NCI-H2081 treated with DMSO at 0.1 percent for 48 hours (cell line): ENCODE measurements at places on chromosomes 12 and 14.
A peak's percentile ranks its signal among the peaks of the same experiment; 100 is the strongest.

- DNase-seq = no peak
Measured at GRCh38 chr12:23083267-23083666, 458.3 kb downstream of the ETNK1 start.

DNA sequence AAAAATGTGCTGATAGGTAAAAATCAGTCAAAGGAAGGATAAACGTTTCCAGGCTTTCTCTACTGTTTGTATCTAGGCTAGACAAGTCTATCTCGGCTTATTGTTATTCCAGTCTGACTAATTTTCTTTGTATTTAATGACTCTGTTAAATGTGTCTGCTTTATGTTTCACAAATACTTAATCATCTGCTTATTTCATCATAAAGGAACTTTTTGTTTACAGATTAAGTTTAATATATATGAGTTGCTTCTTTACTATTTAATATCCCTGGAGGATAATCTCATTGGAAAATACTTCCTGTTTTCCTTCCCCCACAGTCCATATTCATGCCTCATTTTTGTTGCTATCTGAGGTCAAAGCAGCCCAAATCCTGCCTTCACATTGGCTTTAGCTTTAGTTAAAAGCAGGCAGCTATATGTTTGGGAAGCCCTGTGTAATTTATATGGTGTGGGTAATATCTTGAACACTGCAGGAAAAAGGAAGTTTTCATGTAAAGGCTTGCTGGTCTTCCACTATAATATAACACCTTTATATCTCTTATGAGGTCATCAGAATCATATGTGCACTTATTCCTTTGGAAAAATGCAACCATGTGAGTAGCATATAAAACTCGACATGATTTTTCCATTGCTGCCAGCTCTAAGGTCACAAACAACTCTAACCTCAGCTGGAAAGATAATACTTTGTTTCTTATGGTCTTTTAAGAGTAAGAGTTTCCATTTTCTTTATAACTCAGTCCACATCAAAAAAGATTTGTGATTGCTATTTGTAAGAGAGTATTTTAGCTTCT lies 76.8 kb downstream of the ALX1 start:
- DNase-seq = no peak

DNA sequence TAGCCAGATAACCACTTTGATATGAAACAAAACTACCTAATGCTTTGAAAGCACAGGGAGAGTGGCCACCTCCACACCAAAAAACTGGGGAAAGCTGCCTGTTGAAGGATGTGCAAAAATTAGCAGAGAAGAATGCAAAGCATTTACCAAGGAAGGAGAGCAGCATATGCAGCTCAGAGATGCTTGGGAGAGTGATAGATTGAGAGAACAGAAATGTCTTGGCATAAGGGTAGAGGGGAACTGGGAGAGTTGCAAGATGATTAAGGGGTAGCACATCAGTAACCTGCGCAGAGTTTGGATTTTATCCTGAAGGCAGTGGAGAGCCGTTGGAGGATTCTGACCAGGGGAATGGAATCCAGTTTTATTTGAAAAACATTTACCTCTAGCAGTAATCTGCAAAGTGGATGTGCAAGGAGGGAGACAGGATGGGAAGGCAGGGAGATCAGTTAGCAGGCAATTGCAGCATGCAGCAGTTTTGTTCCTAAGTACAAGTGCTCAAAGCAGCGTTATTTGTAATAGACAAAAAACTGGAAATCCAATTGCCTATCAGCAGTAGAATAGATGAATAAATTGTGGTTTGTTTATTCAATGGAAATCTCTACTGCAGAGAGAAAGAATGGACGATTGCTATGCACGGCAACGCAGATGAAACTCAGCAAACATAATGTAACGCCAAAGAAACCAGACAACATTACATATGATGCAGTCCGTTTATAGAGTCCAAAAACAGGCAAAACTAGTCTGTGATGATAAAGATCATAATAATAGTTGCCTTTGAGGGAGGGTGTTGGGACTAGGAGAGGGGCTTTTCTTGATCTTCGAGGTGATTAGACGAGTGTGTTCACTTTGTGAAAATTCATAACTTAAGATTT lies 81.5 kb downstream of the BHLHE41 start:
- DNase-seq = no peak

- DNase-seq = no peak
Measured at GRCh38 chr14:24935796-24936195, 114.2 kb downstream of the STXBP6 start.

GRCh38 chr12:130667421-130667960 lies 48.6 kb downstream of the RIMBP2 start:
- no peak for DNase-seq

DNA sequence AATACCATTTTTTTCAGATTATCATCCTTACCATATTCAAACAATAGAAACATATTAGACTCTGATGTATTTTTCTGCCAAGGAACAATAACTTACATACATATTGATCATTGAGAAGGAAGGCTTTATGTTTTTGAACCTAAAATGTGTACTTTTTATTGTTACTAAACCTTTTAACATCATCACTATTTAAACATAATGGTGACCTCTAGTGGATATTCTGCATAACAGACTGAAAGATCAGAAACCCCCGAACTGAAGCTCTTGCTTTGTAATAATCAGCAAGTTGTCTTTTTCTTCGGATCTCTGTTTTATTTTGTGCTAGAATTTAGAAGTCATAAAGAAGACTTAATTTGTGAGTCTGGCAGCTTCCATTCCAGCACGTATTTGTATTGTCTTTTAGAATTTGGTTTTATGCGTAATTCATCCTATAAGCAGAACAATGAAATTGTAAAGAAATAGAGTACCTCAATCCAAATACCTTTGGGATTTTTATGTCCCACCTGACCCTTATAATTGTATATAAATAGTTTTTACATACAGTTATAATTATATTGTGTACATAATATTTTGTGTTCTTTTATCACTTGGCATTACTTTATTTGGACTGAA lies 125.9 kb upstream of the ATF1 start:
- DNase-seq = peak; percentile 12

DNA sequence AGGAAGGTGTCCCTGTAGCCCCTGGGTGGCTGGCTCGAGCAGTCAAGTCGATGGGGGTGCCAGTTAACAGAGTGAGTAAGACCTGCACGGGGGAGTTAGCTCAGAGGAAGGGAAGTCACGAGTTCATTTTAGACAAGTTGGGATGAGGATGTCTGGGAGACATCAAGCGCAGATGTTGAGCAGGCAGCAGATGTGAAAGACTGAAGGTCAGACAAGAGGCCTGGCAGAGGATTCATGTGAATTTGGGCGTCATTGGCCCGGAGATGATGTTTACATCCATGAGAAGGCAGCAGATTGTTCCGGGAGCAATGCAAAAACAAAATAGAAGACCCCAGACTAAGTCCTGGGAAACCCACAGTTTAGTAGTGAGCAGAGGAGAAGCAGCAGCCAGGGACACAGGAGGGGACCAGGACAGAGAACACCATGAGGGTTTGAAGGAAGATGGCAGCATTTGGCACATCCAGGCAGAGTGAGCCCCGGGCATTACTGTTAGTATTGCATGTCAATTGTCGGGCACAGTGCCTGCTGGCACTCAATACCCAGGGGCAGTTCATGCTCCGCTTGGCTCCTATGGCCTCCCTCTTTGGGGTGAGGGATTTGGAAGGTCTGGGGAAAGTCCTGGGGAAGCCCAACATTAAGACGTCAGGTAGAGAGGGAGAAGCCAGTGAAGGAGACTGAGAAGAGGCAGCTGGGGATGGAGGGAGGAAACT lies 15.1 kb downstream of the LTBP2 start:
- no peak for DNase-seq

DNA sequence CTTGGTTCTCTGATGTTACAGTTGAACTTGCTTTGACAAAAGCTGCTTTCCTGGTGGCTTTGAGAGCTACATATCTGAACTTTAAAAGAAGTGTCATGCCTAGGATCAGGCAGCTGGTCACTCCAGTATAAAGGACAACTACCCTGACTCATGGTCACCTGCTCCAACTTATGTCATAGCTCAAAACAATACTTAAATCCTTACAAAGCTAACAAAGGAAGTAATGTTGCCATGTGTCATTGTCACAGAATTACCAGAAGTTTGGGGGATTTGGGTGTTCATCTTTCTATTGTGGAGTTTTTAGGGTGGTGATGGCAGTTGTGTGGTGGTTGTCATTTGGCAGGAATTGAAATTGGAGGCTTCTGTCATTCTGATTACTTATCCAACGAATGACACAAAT lies 1.8 kb upstream of the TCP11L2 start:
- DNase-seq = no peak

DNA sequence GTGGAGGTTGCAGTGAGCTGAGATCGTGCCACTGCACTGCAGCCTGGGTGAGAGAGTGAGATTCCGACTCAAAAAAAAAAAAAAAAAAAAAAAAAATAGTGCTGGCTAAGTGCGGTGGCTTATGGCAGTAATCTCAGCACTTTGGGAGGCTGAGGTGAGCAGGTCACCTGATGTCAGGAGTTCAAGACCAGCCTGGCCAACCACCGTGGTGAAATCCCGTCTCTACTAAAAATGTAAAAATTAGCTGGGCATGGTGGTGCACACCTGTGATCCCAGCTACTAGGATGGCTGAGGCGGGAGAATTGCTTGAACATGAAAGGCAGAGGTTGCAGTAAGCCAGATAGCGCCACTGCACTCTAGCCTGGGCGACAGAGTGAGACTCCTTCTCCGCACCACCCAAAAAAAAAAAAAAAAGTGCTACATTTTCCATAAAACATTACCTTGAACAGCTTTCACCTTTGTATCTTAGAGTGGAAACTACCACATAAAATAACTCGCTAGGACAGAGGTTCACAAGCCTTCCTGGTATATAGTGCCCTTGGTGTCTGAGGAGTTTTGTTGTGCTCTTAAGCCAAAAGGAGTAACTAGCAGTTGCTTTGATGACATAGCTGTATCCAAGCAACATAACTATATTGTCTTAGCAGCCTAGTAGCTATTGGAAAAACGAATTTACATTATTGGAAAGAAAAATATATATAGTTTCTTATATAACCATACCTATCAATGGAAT lies 11.1 kb downstream of the PTGES3 start:
- DNase-seq = no peak

DNA sequence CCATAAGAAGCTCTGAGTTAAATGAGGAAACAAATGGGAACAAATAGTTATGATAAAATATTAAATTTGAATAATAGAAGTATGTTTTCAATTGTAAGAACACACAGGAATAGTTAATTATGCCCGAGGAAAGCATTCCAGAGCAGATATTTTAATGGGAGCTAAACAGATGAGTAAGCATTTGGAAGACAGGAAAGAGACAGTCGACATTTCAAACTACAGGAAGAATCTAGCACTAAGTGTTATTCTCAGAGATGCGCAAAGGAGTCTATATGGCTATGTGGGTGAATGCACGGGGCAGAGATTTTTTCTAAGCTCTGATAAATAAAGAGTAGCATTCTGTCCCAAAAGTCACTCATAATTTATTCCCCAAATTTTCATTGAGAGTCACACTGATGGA lies 64.5 kb upstream of the SSTR1 start:
- DNase-seq = no peak

- no peak for DNase-seq
Measured at GRCh38 chr12:65656891-65657351, 167.4 kb upstream of the HMGA2 start.

GRCh38 chr12:107374161-107374840 lies 281.0 kb upstream of the CRY1 start:
- DNase-seq = no peak

DNA sequence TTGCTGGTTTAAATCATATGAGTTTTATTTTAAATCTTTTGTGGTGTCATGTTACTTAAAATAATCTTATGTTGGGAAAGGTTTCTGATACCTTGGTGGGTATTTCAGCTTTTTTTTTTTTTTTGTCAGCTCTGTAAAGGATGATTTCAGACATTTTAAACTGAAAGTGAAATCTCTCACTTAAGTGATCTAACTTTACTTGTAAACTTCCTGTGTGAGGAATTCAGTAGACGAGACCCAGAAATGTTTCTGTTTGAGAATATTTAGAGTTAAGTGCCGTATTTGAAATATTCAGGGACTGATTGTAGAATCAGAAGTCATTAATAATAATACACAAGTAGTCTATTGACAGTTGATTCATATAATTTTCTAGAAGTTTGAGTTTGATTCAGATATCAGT lies 37.8 kb downstream of the PROX2 start:
- DNase-seq = no peak

- DNase-seq = no peak
Measured at GRCh38 chr14:99300190-99300589, 28.2 kb upstream of the BCL11B start.

DNA sequence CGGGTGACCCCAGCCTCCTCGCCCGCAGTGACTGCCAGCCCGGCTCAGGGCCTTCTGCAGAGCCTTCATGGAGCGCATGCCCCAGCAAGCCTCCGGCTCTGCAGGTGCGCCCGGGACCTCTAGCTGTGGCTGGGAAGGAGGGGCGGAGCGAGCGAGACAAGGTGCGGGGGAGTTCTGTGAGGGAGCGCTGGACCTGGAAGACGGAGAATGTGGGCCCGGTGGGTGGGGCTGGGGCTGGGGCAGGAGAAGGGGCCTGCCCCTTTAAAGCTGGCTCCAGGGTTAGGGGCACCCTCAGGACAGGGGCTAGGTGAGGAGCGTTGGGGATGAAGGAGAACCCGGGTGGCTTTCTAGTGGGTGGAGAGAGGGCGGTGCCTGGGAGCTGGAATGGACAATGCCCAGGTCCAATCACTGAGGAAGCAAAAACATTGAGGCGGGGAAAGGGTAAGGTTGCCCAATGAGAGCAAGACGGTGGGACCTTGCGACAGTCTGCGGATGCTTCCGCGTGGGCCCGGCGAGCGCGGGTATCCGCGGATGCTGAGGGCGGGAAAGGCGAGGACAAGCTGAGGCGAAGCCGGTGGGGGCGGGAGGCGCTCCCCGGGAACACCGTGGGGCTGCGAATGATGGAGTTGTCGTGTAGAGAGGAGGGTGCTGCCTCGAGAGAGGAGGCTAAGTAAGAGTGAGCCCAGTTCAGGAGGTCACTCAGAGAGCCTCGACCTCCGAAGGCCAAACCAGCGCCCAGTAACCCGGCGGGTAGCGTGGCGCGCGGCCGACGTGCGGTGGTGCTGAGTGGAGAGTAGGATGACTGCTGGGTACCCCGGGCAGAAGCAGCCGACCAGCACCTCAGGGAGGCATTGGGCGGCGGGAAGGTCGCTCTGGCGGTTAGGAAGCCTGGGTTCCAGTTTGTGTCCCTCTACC lies at the start of gene GLS2:
Gene GLS2 (minus strand): TSS at position 121 of the 915 bp plus-strand sequence. CDS start 43 bp downstream, at position 78.
- peak; percentile 58 for DNase-seq

- DNase-seq = no peak
Measured at GRCh38 chr12:115794659-115795081, 482.8 kb downstream of the MED13L start.

GRCh38 chr12:3165078-3165980 lies 88.2 kb downstream of the TSPAN9 start:
- no peak for DNase-seq

DNA sequence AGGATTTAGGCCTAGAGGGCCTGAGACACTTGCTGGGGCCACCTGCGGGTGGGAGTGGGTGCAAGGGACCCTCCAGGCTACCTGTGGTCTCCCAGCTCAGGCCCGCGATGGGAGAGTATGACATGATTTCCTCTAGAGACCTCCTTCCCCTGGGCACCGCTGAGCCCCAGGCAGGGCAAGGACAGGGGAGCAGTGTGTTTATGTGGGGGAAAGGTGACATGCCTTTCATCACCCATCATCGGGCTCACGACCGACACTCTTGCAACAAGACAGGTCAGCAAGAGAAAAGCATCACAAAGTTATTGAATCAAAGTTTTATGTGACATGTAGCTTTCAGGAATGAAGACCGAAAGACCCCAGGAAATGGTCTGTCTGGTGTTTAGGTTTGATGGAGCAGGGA lies 19.9 kb downstream of the SH2B3 start:
- DNase-seq = no peak

GRCh38 chr14:61486930-61487495 lies 165.6 kb downstream of the PRKCH start:
- DNase-seq = no peak

- DNase-seq = no peak
Measured at GRCh38 chr14:77912754-77913556, 113.0 kb downstream of the ADCK1 start.

- peak; percentile 25 for DNase-seq
Measured at GRCh38 chr14:70600382-70601157, at the start of gene MED6. MED6 (minus strand) TSS chr14:70600655; CDS start chr14:70600637, 18 bp downstream.
